Activated CD4-positive, alpha-beta T cell treated with anti-CD3 and anti-CD28 coated beads, Interleukin-2, amount 50 U/mL, for 48 hours (primary cell): ENCODE measurements at places on chromosomes 12 and 14.

DNA sequence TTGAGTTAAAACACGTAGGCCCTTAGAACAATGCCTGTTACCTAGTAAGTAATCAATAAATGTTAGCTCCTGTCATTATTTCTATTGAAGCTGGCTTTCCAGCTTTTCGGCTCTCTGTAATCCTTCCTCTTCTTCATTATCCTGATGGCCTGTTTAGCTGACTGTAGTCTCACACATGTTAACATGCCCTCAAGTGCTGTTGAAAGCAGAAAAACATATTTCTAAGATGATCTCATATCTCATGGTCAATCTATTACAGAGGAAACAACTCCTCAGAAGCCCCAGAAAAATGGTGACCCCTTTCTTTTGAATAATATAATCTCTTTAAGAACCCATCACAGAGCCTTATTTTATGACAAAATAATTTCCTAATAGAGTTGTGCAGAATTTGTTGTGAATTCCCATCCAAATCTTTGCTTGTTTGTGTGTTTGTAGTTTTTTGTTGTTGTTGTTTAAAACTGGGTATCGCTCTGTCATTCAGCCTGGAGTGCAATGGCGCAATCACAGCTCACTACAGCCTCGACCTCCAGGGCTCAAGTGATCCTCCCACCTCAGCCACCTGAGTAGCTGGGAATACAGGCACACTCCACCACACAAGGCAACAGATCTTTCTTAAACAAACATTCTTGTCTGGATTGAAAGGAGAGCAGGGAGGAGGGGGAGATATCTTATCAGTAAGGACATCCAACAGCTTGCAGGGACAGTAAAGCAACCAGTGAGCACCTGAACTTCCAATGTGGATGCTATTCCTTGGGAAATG, 242.5 kb upstream of the CAND1 start:
- no peak for DNase-seq

GRCh38 chr12:4246116-4246515, 27.4 kb upstream of the CCND2 start:
- no peak for DNase-seq

- DNase-seq = no peak
Measured at GRCh38 chr12:104369708-104370107, 66.2 kb downstream of the EID3 start.

- peak; percentile 35 for DNase-seq
Measured at GRCh38 chr12:3913278-3913677, 40.1 kb upstream of the PARP11 start.

- no peak for DNase-seq
Measured at GRCh38 chr12:121860257-121860656, 1.6 kb upstream of the HPD start.

DNA sequence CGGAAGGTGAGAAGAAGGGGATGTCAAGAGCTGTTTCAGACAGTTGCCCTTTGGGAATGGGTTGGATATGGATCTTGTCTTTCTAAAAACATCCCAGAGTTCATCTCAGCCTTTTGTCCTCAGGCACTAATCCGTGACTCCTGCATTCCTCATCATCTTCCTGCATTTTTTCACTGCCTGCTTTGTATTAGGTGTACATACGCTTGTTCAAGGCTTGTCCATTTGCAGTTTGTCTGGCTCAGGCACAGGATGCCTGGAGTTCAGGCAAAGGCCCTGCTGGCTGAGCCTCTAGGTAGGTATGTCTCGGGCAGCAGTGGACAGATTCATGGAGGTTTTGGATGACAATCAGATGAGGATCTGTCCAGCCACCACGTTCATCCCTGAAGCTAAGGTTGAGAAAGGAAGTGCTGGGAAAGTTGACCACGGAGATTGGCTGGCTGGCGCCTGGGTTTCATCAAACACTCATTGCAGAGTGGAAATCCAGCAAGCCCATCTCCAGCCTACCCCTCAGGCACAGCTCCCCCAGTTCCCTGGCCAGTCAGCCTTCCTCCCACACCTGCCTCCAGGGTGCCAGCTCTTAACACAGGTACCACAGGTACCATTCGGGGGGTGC, 12.4 kb upstream of the TMEM106C start:
- DNase-seq = no peak

DNA sequence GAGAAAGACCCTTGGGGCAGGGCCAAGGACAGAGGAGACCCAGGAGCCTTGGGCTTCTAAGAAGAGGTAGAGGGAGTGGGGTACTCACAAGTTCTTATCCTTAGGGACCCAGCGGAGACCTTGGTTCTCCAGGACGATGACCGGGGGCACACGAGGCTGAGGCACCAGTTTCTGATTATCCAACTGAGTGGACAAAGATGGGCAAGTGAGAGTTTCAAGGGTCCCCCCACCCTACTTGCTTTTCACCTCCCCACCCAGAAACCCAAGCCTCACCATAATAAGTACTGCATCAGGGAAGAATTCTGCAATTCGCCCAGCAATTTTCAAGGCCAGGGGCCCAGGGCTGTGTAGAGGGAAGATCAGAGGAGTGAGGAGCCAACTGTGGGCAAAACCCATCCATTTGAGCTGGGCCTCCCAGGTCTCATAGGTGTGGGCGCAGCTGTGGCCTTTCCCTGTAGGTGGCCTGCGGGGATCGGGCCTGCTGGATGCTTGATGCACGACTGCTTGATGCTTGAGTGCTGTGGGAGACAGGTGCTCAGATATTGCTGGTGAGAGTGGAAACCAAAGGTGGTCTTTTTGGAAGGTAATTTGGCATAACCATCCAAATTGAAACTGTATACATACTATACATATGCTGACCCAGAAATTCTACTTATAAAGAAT, 2.0 kb downstream of the EMC9 start:
- peak; percentile 46 for DNase-seq

DNA sequence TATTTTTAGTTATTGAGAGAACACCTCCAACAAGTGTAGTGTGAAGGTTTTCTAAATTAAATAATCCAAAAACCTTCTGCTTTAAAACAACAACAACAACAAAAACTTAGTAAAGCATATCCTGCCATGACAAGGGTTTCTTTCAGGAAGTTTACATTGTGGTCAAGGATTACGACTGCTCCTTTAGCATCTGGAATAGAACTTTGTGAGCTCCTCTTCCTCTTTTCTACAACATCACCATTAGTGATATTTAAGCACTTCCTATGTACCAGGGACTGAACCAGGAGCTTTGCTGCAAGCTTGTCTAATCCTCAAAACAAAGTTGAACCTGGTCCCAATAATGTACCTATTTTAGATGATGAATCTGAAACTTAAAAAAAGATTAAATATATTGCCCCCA, 315.4 kb upstream of the KITLG start:
- DNase-seq = no peak
